ENCODE measurements at places on chromosomes 6 and 20. TPM values are rescaled to one million over a fixed set of nuclear protein-coding genes. Genes with fewer than 3 reads are reported as not detected.

DNA sequence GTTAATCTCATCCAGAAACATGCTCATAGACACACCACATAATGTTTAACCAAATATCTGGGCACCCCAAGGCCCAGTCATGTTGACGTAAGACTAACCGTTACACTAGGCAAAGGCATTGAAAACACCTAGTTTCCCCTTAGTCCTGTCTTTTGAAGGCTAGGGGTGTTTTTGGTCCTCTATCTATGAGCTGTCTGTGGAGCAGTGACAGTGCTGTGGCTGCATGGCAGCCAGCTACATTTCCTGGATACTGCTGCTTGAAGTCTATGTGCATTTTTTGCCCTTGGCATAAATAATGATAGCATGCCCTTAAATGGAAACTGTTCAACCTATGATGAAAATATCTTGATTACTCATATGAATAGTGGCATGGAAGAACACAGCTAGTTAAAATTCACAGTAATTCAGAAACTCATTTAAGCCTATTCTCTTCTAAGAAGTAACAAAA lies 18.6 kb downstream of the FARS2 start:
- no peaks in the 10 kb centered on the region for H3K27me3 ChIP-seq
- no peak for DNase-seq
- no peak overlapping the region for H3K4me3 ChIP-seq
- H3K27ac ChIP-seq, result no peak overlapping the region

DNA sequence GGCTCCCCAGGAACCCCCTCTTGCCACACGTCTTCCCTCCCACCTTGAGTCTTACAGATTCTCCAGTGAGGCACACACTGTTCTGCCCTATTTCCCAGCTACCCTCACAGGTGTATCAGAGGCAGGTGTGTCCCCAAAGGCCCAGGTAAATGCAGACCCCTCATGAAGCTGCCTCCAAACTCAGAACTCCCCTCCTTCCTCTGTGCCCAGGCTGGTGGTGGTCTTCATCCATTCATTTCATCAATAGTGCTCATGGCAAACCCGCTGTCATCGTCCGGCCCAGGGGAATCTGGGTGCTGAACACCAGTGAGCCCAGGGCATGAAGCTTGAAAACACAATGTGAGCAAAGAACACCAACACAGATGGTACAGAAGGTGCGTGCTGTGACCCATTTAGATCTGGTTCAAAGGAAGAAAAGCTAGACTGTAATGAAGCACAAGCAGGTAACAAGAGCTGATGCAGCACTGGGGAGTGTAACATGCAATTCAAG lies 213.1 kb downstream of the SYNDIG1 start:
- no peaks in the 10 kb centered on the region for H3K36me3 ChIP-seq
- DNase-seq, result no peak
- H3K4me1 ChIP-seq, result no peaks in the 10 kb centered on the region
- H3K27ac ChIP-seq, result no peak overlapping the region
- H3K4me3 ChIP-seq, result no peak overlapping the region
- no peaks in the 10 kb centered on the region for H3K27me3 ChIP-seq

The KIF25 gene
- total RNA-seq, result 1.8 TPM

The CCN2 gene
- 16.0 TPM for total RNA-seq

Data from muscle of leg (tissue), 16 donors.